ENCODE measurements at places on chromosomes 3 and 15. TPM values are rescaled to one million over a fixed set of nuclear protein-coding genes. Genes with fewer than 3 reads are reported as not detected.

Gene LRRK1
- total RNA-seq: 17.5 TPM

Gene RFX7
- total RNA-seq: 16.3 TPM

Gene KIF23
- total RNA-seq: 2.6 TPM

Gene FAM3D
- 0.36 TPM for total RNA-seq

Gene GATA2
- total RNA-seq: 5.3 TPM

Gene SH3GL3
- 0.25 TPM for total RNA-seq

Gene OR5K1
- not detected for total RNA-seq

Gene LMLN
- 12.8 TPM for total RNA-seq

Gene P4HTM
- 38.1 TPM for total RNA-seq

Gene IL16
- total RNA-seq: 9.0 TPM

Gene EID1
- 256 TPM for total RNA-seq

Gene SHF
- total RNA-seq: 26.2 TPM

Gene P3H2
- 19.4 TPM for total RNA-seq

Gene CEP97
- 8.3 TPM for total RNA-seq

Gene SH2D7
- total RNA-seq: not detected

Gene CYP8B1
- total RNA-seq: not detected

Gene SAXO2
- 2.2 TPM for total RNA-seq

Gene PLA2G4E
- not detected for total RNA-seq

Gene SCN11A
- under 0.01 TPM for total RNA-seq

Gene NRG4
- 0.18 TPM for total RNA-seq

Gene CHRM5
- total RNA-seq: not detected

Gene CHST2
- total RNA-seq: 2.5 TPM

Gene CCR4
- 0.22 TPM for total RNA-seq

Gene ZNF502
- total RNA-seq: 6.8 TPM
